ENCODE measurements at places on chromosomes 2 and 18.
A peak's percentile ranks its signal among the peaks of the same experiment; 100 is the strongest.

GRCh38 chr18:76873311-76873710 is 51.0 kb downstream of the ZNF236 start:
- DNase-seq, result no peak

DNA sequence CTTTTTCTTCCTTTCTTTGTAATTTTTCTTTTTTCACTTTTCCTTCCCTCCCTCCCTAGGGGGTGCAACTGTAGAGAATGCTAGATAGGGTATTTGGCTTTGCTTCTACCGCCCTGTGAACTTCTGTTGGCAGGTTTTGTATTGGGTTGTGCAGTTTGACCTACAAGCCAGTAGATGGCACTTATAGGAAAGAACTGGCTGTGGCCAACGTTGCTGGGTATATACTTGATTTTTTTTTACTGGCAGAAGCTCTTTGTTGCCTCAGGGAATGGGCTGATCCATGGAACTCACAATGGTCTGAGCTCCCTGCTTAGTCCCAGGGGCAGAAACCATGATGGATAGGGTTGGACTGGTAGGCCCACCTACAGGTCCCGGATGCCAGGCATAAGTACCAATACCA is 1019.5 kb upstream of the LRRTM1 start:
- DNase-seq, result no peak

- no peak for DNase-seq
Measured at GRCh38 chr2:118852605-118853128, 5.2 kb upstream of the EN1 start.

DNA sequence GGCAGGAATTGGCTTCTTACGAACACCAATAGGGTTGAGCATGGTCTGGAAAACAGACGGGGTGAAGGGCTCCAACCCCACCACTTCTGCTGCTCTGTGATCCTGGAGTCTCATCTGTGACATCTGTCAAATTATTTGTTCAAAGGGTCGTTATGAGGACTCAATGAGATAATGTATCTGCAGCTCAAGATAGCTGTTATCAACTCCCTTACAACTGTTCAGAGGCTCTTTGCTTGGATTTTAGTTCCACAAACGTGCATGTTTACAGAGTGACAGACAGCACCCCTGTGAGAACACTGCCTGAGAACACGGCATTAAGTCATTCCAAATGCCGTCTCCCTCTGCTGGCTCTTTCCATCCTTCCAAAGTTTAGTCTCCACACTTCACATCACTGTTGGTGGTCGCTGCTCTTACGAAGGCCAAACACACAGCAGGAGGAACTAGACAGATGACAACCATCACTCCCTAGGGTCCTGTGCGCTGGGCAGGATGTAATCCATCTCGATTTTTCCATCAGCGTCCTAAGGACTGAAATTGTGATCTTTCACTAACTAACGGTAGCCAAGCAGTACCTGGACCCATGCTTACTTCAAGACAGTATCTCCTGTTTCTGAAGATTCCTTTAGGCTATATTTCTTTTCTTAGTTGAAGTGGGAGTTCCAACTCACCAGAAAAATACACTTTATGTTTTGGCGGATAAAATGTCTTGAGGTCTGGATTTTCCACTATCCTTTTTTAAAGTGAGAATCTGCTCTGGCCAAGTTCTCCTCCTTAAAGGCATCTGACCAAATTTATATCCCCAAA is 220.3 kb downstream of the ANAPC1 start:
- no peak for DNase-seq

DNA sequence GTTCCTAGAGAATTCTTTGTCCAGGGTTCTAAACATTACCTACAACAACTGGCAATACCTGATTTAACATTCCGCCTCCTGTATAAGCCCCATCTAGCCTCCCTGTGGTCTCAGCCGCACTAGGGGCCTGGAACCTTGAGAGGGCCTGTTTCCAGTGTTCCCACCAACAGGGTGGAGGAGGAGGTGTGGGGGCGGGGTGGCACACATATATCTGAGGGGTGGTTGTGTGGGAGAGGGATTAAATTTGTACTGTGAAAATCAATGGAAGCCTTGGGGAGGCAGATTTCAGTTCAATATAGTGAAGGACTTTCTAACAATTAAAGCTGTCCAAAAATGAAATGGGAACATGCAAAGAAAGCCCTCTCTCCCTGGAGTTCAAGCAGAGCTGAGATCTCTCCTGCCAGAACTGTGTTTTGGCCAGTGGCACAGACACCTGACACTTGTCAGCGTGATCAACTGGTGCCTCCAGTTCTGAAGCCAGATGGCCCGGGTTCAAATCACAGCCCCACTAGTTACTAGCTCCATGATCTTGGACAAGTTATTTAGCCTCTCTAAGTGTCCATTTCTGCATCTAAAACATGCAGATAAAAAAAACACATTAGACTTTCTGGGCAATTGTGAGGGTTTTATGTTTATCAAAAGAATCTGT is 17.0 kb upstream of the FZD7 start:
- DNase-seq, result peak; percentile 86

- DNase-seq, result peak; percentile 88
Measured at GRCh38 chr18:11387880-11388279, 221.5 kb upstream of the SLC35G4 start.

DNA sequence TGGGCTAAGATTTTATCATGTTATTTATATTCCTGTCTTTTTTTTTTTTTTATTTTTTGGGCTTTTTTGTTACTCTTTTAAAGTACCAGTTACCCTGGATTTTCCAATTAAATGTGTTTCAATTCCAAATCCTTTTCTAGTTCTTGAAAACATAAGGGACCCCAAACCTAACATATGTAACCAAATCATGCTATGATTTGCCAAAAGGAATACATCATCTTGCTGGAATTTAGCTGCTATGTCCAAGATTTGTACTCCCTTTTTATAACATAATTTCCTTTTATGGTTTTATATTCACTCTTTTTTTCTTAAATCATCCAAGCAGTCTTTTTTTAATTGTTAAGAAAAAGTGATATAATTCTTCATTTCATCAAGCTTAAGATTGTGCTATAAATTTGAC is 60.9 kb upstream of the DSEL start:
- DNase-seq, result no peak

- no peak for DNase-seq
Measured at GRCh38 chr2:225637259-225637658, 237.7 kb downstream of the NYAP2 start.

GRCh38 chr2:203681978-203682377 is 24.5 kb upstream of the CD28 start:
- peak; percentile 67 for DNase-seq

DNA sequence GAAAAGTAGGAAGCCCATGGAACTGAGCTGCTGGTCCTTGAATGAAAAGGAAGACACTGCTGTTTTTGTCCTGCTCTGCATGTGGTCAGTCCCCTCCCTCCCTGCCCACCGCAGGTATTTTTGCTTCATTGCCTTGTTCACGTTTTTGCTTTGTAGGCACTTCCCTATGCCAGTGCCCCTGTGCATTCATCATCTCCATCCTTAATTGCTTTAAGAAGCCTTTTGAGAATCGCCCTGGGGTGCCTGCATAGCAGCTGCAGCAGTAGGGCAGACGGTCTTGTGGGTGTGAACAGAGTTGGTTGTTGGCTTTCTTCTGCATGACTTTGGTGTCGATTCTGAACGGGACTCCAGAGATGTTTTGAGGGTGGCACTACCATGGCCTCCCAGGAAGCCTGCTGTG is 97.0 kb downstream of the CABLES1 start:
- DNase-seq, result no peak

GRCh38 chr2:150688016-150688415 is 200.5 kb upstream of the RND3 start:
- DNase-seq, result no peak

- DNase-seq, result no peak
Measured at GRCh38 chr18:44779753-44780292, 99.1 kb downstream of the SETBP1 start.

GRCh38 chr2:191351921-191352320 is 106.7 kb downstream of the MYO1B start:
- no peak for DNase-seq

- peak; percentile 41 for DNase-seq
Measured at GRCh38 chr18:9982711-9983110, 68.9 kb downstream of the VAPA start.
